ENCODE measurements at places on chromosomes 7 and 10.

GRCh38 chr7:116525913-116526861 lies 1.4 kb downstream of the CAV1 start:
- peak; percentile 85 for DNase-seq

- no peak for DNase-seq
Observed at GRCh38 chr10:34627741-34628140, 187.4 kb downstream of the PARD3 start.

- DNase-seq = no peak
Observed at GRCh38 chr10:27819781-27820531, 74.3 kb upstream of the MKX start.

DNA sequence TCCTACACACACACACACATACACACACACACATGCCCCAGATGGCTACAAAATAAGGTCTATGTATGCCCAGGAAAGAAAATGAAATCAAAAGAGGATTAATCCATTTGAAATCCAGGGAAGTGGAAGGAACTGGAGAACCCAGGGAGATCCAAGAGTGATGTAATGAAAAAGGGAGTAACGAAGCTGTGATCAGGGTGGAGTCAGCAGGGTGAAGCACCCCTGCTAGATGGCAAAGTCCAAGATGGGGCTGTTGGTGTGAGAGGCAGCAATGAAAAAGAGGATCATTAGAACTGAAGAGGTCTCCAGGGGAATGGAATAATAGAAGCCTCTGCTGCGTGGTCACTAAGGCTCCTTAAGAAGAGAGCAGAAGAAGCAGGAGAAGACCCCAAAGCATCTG lies 43.6 kb upstream of the IL6 start:
- DNase-seq = no peak

- DNase-seq = no peak
Observed at GRCh38 chr10:22742678-22743077, 28.3 kb upstream of the PIP4K2A start.

DNA sequence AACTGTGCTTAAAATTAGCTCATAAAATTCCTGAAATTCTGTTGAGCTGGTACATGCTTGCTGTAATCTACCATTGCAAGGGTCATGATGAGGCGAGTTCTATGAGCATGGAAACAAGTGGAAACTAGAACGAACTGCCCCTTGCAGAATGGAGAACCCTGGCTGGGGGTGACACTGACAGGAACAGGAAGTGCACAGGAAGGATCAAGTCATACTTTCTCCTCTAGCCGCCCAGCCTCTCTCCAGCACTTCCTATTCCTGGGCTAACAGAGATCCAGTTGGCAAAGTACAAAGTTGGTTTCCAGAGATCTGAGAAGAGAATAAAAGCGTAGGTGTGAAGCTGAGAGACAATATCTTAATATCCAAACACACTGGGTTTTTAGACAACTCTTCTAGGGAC lies 414.2 kb upstream of the PODXL start:
- peak; percentile 48 for DNase-seq

DNA sequence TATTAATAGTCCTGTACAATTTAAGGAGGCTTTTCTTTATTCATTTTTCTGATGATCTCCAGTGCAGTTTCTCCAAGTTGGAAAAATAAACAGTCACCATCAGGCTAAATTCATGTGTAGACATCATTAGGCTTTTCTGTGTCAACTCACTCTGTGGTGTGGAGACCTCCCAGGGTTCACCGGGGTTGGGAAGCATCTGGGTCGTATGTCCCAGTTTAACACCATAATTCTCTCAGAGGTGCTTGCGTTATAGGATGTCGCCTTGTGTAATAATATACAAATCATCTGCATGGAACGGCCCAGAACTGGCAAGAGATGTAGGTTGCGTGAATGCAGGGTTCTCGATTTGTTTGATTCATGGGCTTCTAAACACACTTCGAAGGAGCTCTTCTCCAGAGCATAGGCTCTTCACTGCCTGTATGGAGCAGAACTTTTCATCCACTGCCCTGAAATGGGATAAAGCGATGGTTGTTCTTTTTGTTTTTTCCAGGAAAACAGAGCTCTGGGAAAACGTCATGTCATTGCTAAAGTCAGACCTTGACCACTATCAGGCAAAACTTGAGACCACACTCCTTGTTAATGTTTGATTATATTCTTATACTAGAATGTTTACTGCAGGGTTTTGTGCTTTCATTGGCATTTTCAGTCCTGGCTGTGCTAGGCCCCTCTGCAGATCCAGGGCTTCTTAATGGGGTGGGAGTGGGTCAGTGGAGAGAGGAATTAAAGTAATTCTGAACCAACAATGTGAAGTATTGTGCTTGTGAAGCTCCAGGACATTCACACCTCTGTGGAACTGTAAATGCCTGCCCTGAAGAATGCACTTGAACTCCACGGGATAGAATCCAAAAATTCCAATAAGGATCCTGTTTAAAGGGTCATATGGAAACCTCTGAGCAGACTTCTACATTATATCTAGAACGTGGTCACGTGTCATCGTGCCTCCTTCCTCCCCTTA lies 172.8 kb downstream of the TRIL start:
- no peak for DNase-seq

DNA sequence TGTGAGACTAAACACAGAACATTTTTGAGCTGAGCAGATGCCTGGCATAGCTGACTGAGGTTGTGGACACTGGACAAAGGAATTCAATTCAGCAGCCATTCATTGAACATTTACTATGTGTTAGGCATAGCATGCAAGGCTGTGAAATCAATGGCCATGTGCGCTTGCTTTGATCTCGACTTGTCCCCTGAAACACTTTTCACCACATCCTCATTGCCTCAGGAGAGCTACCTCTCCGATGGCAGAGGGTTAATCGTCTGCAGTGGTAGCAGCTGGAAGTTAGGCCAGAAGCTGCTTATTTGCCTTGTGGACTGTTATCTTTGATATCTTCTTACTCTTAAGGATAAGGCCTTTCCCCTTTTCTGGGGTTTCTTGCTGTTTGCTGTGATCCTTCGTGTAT lies 297.8 kb downstream of the AUTS2 start:
- no peak for DNase-seq

GRCh38 chr7:22718200-22718711 lies 8.7 kb upstream of the IL6 start:
- peak; percentile 85 for DNase-seq

- peak; percentile 63 for DNase-seq
Observed at GRCh38 chr7:27901028-27901760, 161.2 kb downstream of the TAX1BP1 start.

DNA sequence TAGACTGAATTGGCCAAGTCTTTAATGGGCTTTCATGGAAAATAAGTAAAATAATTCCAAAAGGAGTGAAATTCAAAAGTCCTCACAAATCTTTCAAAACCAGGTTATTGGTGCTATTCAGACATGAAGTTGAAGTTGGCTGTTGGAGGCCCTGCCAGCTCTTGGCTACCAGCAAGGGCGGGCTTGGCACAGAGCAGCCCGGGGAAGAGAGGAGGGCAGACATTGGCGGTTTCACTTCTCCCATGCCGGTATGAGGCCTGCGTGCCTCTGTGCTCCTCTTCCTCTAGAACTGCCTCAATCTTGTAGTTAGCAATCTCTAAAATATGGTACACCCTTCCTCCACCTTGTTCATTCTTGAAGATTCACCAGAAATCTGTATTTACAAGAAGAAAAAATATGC lies 16.4 kb upstream of the NPS start:
- DNase-seq = no peak

DNA sequence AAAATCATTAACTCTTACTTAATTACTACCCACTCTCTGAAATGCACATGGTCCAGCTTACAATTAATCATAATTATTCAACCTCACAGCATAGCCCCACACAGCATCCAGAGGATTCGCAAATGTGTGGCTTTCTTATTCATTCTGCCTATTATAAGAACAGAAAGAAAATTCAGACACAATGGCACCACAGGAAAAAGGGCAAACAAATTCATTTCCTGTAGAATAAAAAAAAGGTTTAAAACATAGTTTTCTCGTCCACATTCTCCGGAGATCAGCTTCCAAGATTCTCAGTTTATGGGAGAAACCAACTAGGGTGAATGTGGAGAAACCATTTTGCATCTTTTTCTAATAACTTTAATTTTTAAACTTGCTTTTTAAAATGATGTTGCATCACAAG lies 201.6 kb downstream of the PARD3 start:
- DNase-seq = peak; percentile 18

DNA sequence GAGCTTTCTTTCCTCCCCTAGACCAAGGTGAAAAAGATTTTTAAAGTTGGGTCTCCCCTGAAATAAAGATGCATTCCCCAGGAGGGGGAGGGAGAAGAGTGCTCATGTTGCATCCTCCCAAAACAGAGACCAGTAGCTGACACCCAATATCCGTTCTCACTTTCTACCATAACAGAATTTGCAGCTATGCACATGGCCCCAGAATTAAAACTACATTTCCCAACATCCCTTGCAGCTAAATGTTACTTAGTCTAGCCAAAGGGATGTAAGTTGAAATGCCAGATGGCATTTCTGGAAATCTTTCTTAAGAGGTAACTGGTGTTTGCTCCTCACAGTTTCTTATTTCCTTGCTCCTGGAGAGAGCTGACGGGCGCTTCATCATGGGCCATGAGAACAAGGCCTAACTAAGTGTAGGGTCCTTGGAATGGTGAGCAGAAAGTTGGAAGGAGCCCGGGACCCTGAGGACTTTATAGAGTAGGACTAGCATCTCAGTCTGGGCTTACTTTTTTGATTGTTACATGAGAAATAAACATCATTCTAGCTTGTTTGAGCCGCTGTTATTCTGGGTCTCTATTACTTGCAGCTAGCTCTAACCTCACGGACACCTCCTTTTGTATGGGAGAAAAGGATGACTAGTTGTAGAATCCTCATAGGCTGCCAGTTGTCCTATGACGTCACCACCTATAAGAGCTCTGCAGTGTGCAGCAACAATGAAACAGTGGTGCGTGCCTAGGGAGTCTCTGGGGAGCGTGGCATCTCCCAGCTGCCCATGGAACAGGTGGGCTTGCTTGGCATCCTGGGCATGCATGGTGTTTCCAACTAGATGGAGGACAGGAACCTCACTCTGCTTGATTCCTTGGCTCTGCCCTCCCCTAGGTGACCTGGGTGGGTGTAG lies 46.1 kb upstream of the EXOC6 start:
- DNase-seq = no peak

DNA sequence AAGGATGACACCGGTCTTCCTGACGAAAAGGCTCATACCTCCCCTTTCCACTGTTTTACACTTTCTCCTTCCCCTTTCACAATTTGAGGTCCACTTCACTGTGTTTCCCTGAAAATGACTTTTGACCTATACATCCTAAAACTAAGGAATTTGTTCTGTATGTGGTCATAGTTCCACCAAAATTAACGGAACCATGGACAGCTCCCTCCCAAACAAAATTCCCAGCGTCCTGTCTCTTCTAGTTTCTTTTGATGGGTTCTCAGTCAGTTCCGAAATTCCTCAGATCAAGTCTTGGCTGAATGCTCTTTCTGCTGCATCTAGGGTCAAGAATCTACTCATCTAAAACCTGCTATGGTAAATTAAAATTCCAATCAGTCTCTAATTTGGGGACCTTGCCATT lies 1191.9 kb downstream of the CNTNAP2 start:
- no peak for DNase-seq

DNA sequence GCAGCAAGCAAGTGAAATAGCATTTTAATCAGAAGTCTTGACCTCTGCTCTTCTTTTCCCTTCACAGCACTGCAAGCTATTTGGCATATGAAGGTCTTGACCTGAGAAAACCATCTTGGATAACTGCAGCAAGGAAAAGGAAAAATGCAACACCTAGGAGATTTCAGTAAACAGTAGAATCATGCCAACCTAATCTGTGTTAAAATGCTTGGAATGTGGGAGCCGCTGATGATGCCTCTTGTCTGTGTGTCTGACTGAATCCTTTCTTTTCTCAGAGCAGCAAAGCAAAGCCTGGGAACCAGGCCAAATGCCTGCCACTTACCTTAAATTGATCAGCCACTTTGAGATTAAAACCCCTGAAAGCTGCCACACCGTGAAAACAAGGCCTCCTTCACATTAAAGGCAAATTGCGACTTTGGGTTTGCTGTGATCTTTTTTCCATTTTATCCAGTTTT lies 80.4 kb upstream of the CDK6 start:
- peak; percentile 41 for DNase-seq

GRCh38 chr10:130300608-130301020 lies 164.4 kb downstream of the GLRX3 start:
- peak; percentile 68 for DNase-seq

GRCh38 chr10:33341637-33342036 lies 7.2 kb upstream of the NRP1 start:
- no peak for DNase-seq

GRCh38 chr10:77032188-77032570 lies 605.4 kb downstream of the KCNMA1 start:
- DNase-seq = no peak

DNA sequence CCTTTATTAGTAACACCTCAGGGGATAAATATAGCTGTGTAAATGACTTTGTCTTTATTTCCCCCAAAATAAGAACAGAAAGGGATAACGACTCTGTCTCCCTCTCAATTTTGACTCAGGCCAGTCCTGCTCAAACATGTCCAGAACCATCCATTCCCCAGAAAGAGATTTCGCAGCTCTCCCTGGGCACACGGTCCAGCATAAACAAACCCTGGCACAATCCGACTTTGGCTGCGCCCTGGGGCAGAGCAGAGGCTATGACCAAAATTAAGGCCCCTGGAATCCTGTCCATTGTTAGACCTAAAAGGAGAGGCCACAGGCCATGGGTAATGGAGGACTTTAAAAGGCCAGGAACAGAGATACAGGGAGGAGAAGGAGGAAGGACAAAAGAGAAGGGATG lies 99.1 kb downstream of the PRPF18 start:
- no peak for DNase-seq

- DNase-seq = no peak
Observed at GRCh38 chr10:6072215-6072934, 10.2 kb upstream of the IL2RA start.

DNA sequence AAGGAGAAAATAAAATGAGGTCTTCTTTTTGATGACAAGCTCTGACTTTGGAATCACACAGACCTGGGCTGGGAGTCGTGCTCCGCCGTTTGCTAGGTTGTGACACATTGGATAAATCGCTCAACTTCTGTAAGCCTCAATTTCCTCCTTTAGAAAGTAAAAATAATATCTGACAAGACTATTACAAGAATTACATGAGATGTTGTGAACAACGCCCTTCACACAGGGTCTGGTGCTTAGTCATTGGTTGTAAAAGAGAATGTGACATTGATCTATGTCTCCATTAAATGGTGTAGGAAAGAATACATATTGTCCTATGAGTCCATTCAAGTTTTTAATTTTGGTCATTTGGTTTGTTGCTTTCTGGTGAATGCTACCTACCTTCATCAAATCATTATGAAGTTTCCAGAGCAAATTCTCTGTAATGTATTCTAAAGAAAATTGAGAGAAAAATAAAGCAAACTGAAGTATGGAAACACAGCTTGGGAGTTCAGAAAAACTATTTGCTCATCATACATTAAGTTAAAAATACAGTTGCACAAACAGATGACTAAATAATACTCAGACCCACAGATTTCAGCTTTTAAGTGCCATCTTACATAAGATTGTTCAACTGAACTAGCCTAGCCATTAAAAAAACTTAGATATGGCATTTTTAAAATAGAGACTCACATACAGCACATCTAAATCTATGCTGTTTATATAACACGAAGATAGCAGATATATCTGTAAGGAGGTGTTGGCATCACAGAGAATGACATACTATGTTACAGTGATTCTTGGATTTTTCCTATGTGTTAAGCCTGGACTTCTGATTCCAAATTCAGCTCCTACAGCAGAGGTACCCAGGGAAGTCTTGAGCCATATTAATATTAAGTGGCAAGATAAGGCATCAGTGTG lies 12.3 kb upstream of the ADRB1 start:
- DNase-seq = no peak

GRCh38 chr10:31129271-31129670 lies 97.6 kb upstream of the ZNF438 start:
- peak; percentile 32 for DNase-seq

Data from lung microvascular endothelial cell (primary cell).